ENCODE measurements at places on chromosomes 5 and 9.
A peak's percentile ranks its signal among the peaks of the same experiment; 100 is the strongest.

- no peak for DNase-seq
Observed at GRCh38 chr5:180673371-180674089, 24.1 kb upstream of the FLT4 start.

DNA sequence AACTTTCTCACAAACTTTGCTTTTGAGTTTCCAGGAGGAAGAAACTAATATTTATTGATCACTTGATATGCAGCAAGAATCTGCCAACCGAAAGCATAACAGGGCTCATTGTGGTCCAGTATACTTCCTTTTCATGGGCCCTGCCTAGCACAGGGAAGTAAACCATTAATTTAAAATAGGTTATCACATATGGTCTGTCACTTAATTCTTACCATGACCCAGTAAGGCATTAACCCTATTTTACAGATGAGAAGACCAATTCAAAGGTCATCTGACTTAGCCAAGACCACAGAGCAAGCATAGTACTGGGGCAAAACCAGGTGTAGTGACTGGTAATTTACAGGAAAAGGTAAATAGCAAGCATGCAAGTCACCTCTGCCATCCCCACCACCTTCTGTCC is 336.9 kb upstream of the DMAC1 start:
- DNase-seq, result no peak

DNA sequence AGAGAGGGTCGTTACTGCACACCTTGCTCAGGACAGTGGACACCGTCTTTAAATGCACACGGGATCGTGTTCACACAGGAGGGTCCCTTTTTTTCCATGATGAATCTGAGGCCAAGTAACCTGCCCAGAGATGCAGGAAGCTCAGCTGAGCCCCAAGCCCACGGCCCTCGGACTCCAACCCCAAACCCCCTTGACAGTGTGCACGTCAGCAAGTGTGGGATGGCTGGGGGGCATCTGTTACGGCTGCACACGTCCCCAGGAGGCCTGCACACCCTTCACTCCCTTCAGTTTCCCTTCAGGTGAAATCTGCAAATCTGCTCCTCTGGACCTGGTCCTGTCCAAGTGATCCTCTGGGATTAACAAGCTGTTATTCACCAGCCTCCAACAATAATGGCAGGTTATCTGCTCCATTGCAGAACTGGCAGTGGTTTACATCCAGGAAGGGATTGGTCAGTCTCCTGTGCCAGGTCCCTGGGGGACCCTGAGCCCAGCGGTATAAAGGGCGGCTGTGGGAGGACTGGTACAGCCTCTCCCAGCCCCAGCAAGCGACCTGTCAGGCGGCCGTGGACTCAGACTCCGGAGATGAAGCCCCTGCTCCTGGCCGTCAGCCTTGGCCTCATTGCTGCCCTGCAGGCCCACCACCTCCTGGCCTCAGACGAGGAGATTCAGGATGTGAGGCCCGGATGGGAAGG is at the start of gene LCN1:
Gene LCN1 (plus strand): TSS at position 525 of the 692 bp plus-strand sequence. CDS start 58 bp downstream, at position 583.
- no peak for DNase-seq

GRCh38 chr5:176789873-176790615 is 20.3 kb upstream of the UNC5A start:
- DNase-seq, result no peak

- no peak for DNase-seq
Observed at GRCh38 chr9:4423207-4423610, 67.1 kb upstream of the SLC1A1 start.

DNA sequence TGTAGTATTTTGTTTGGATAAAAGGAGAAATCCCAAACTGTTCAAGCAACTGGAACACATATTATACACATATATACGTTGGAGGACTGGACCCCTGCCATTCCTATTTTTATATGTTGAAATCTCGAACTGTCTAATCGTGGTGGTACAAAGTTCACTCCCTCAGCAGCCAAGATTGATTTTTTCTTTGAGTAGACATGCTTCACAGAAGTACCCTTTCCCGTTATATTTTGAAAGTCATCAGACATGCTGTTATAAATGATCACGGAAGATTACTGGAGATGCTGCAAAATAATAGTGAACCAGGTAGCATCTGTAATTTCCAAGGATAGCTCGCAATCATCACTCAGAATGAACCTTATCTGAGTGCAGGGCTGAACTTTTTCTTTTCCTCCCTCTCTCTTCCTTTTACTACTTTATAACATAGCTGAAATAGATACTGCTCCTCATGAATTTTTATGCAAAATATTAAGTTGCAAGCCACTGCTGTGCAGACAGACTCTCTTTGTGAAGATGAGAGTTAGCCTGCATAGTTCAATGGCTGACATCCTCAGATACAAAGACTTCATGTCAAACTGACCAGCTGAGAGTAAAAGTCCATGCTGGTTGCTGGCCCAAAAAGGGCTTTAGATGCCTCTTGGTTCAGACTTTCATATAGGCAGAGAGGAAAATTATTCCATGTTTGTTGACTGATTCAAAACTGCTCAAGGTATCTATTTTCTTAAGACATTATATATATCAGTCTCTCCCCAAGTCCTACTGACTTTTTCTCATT is 451.9 kb downstream of the TMEM38B start:
- DNase-seq, result no peak

GRCh38 chr9:4226331-4227250 is 73.3 kb downstream of the GLIS3 start:
- no peak for DNase-seq

- DNase-seq, result peak; percentile 12
Observed at GRCh38 chr5:72300590-72301339, 19.3 kb downstream of the MRPS27 start.

DNA sequence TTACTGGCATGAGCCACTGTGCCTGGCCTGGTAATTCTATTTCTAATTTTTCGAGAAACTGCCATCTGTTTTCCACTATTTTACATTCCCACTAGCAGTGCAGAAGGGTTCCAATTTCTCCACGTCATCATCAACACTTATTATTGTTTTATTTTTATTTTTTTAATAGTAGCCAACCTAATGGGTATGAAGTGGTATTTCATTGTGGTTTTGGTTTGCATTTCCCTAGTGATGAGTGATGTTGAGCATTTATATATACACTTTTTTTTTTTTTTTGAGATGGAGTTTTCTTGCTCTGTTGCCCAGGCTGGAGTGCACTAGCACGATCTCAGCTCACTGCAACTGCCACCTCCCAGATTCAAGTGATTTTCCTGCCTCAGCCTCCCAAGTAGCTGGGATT is 28.3 kb downstream of the WWC1 start:
- DNase-seq, result no peak

- DNase-seq, result no peak
Observed at GRCh38 chr5:146041180-146041789, 64.1 kb downstream of the PLAC8L1 start.

DNA sequence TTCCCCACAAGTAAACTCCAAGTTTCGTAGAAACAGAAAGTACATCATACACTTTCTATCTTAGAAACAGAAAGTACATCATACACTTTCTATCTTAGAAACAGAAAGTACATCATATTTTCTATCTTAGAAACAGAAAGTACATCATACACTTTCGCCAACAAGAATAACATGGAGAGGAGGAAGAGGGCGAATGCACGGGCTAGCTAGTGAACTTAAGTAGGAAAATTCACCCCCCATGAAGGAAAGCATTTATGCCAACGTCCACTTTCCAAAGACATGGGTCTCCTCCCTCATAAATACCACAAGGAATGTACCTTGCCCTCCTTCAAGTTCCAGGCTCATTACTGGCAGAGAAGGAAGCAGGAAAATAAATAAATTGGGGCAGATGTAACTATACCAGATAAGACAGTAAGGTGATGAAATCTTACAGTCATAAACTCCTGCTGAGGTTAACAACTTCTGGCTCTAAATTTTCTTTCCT is 64.7 kb downstream of the FRMD3 start:
- DNase-seq, result peak; percentile 25

- DNase-seq, result no peak
Observed at GRCh38 chr9:132986640-132987620, 8.4 kb downstream of the GFI1B start.

- DNase-seq, result no peak
Observed at GRCh38 chr5:31553863-31554262, 21.8 kb downstream of the C5orf22 start.

DNA sequence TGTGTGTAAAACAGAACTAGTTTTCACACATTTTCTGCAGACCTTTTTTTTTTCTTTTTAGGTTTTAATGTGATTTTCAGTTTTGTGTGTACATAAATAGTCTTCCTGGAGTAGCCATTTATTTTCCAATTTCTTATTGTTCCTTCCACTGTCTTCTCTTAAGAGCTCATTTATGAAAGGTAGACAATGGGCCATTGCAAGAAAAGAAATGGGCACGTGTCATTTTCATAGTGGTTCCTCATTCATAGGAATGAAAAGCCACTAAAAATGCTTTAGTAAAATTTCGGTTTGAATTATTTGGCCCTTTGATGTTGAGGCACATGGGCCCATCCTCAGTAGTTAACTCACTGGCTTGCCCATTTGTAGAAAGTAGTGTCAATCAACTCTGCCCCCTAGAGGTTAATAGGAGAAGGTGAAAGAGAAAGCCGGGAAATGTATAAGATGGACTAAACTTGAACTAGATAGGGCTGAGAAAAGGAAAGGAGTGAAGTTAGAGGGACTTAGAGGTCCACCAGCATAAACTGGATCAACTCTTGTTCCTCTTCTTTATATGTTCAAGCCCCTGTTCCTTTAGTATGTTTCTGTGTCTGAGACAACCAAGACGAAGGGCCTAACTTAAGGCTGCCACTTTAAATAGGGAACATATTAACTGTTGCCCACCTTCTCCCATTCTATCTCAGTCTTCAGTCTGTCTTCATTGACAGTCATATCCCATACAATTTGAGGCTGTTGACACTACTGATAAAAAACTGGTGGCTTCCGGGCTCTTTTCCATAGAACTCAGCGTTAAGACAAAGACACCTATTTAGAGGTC is 72.6 kb downstream of the SMARCA2 start:
- DNase-seq, result peak; percentile 50

DNA sequence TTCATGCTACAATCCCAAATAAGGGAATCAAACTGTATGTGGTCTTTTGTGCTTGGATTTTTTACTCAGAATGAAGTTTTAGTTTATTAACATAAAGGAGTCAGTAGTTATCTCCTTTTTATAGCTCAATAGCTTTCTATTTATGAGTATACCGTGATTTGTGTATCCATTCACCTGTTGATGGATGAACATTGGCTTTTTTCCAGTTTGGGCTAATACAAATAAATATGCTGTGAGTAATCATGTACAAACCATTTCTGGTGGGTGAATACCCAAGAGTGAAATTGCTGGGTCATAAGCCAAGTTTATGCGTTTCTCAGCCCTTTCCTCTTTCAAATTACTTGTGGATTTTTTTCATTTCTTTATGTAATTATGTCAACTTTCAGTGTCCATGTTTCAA is 395.3 kb downstream of the OSTF1 start:
- DNase-seq, result no peak

GRCh38 chr5:9445826-9446388 is 100.0 kb downstream of the SEMA5A start:
- no peak for DNase-seq

- DNase-seq, result no peak
Observed at GRCh38 chr5:9168791-9169556, 376.9 kb downstream of the SEMA5A start.

DNA sequence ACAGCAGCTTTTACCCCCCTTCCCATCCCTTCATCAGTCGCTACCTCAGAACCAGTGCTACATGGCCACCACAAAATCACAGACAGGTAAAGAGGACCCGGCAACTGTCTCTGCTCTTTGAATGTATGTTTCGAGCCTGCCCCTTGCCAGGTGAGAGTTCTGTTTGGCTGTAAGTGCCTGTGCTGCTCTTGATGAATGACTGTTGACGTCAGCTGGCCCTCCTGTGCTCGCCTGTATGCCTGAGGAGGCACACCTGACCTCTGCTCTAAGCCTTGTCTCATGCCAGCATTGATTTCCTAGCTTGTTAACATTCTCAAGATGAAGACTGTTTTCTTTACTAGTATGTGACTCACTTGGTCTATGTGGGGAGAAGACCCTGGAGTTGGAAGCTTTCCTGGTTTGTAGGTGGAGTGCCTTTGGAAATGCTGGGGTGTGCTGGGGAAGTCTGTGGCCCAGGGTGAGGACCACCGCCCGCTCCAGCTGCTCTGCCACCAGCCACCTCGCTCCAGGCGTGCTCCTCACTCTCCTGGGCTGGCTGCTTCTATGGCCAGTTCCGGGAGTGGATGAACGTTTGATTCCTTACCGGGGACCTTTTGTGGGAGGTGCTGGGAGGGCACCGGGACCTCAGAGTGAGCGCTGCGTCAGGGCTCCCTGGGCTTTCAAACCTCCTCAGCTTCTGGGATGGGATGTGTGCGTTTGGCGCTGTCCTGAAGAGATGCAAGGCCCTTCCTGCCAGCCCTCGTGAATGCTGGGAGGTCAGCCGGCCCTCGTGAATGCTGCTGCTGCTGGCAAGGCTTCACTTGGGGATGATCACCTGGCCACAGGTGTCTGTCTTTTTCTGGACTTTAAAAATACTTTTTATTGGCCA is 109.9 kb downstream of the EHMT1 start:
- no peak for DNase-seq

DNA sequence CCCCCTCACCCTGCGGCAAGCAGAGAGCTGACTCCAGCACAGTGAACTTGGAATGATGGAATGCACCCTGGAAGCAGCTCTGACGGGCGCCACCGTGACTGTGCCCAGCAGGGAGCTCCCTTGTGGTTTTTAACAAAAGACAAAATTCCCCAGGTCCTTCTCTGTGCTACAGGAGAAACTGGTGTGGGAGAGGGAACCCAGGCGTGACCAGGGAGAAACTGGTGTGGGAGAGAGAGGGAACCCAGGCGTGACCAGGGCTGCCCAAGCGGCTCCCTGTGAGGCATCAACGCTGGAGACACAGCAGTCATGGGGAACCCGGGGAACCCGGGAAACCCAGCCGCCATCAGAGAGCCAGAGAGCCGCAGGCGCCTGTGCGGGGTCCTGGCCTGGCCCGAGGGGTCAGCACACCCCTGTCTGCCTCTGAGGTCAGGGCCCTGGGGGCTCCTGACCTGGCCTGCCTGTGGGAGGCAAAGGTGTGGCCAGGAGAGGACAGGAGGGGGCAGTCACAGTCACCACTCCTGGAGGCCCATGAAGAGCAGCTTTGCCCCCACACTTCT is 3.1 kb upstream of the AHRR start:
- DNase-seq, result peak; percentile 84

DNA sequence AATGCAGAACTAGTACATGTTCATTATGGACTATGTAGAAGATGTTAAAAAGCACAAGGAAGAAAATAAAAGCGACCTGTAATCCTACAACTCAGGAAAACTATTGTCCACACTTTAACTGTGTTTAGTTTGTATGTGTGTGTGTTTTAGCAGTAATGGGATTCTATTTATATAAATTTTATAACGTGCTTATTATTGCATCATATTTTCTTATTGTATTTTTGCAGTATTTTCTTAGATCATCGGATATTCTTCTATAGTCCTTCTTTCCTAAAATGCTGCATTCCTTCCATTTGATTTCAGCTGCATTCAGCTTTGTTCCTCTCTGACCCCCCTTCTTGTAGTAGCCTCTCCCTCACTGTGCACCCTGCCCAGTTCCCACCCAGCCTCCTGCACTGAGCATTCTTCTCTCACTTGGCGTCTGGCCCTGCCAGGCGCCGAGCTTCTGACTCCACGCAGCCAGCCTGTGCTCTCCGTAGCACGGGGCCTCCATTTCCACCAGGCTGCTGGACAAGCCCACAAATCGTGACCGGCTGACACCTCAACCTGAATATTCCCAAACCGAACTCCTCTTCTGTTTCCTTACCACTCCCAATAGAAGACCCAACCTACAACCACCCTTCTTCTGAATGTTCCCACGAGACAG is 39.9 kb downstream of the MVB12B start:
- DNase-seq, result no peak
